Daoy (cell line): ENCODE measurements at places on chromosomes 13 and 19. TPM values are rescaled to one million over a fixed set of nuclear protein-coding genes. Genes with fewer than 3 reads are reported as not detected.

- no peak for DNase-seq
Measured at GRCh38 chr13:101360525-101360924, 55.8 kb downstream of the NALCN start.

CYP4F12 gene
- 0.29 and 0.51 TPM in 2 replicates for total RNA-seq

- no peak for DNase-seq
Measured at GRCh38 chr19:9037400-9038062, 27.3 kb upstream of the MUC16 start.

- no peak for DNase-seq
Measured at GRCh38 chr13:98771838-98772611, 19.6 kb upstream of the SLC15A1 start.

GRCh38 chr13:39788102-39788501 is 132.6 kb downstream of the COG6 start:
- DNase-seq, result no peak
